ENCODE measurements at places on chromosomes 6 and 20.

GRCh38 chr6:106890447-106890846 lies 84.1 kb downstream of the CD24 start:
- no peak for DNase-seq

DNA sequence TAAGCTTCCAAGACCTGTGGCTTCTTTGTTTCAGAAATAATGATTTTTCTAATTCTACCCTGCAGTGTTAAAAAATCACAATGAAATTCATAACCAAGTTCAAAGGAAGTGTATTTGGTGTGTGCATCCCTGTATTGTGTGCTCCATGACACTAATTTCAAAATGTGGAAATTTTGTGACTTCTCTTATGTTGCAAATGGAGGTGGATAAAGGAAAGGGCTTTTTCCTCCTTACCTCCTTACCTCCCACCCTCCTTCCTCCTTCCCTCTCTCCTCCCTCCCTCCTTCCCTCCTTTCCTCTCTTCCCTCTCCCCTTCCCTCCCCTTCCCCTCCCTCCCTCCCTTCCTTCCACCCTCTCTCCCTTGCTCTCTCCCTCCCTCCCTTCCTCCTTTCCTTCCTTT lies 10.5 kb downstream of the CDH4 start:
- DNase-seq, result no peak

DNA sequence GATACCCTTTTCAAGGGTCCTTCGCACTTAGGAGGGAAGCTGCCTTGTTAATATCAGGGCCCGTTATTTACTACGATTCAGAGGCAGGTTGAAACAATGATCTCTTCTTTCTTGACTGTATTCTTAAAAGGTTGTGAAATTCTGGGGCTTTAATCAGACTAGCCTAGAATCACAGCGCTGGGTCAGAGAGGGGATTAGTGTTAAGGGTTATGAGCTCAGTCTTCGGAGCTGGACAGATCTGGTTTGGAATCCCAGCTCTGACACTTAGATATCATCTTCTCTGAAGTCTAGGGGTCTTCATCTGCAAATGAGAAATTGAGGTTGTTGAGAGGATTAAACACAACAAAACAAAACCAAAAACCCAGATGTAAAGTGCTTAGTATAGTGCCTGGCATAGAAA lies 77.4 kb downstream of the CD83 start:
- DNase-seq, result no peak

- no peak for DNase-seq
Observed at GRCh38 chr6:88135578-88136114, 30.5 kb downstream of the CNR1 start.

DNA sequence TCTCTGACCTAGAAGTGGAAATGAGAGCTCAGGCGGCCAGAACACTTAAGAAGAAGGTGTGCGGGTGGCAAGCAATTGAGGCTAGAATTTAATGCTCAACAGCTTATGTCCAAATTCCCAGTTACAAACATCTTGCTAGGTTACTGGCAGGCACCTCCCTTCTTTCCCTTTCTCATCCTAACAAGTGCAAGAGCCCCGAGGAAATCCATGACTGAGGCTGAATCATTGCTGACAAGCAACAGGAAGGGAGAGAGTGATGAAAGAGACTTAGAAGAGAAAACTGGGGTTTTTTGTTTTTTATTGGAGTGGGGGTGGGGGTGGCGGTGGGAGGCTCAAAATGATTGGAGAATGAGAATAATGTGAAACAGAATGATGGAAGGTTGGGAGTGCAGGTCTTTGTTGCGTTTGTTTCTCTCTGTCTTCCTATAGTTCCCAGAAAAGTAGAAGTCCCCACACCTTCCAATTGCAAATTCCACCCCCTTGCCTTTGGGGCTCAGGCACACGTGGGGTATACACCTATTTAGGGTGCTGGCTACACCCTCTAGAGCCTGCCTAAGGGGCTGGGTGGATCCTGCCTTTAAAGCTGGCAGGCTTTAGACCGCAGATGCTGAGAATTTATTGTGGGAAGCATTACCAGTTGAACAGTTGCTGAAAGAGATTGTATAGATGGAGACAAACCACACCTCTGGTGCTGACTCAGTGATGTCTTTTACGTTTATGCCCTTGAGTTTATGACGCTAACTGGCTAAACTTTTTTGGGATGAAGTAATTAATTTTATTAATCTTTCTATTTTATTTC lies 1.4 kb downstream of the FAM83B start:
- DNase-seq, result no peak

- DNase-seq, result no peak
Observed at GRCh38 chr6:163738304-163738703, 323.8 kb downstream of the QKI start.

DNA sequence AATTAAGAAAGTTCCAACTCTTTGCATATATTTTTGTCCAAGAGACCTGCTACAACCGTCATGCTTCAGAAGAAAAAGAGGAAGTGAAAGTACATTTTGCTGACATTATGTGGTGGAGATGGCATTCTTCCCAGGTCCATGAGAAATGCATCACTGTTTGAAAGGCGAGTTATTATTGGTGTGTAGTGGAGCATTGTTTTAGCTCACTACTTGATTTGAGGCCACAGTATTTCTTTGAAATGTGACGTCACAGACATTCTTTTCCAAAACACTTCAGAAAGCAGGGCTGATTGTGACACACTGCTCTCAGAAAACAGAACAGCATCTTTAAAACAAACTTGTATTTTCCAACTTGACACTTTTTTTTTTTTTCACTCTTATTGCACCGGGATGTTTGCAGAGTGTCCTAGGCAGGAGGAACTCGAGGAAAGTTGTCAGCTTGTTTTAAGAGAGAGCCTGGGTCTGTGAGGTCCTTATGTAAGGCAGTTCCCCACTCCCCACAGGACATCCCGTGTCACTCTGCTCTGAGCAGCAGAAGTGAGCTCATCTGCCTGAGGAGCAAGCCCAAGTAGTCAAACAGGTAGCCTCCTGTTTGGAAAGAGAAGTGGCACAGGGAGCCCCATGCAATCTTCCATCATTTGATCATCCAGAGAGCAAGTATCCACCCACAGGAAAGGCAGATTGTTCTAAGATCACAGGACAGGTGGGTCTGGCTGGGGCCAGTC lies 1.1 kb downstream of the SPTLC3 start:
- no peak for DNase-seq

- DNase-seq, result no peak
Observed at GRCh38 chr20:39453890-39454289, 491.7 kb downstream of the DHX35 start.

DNA sequence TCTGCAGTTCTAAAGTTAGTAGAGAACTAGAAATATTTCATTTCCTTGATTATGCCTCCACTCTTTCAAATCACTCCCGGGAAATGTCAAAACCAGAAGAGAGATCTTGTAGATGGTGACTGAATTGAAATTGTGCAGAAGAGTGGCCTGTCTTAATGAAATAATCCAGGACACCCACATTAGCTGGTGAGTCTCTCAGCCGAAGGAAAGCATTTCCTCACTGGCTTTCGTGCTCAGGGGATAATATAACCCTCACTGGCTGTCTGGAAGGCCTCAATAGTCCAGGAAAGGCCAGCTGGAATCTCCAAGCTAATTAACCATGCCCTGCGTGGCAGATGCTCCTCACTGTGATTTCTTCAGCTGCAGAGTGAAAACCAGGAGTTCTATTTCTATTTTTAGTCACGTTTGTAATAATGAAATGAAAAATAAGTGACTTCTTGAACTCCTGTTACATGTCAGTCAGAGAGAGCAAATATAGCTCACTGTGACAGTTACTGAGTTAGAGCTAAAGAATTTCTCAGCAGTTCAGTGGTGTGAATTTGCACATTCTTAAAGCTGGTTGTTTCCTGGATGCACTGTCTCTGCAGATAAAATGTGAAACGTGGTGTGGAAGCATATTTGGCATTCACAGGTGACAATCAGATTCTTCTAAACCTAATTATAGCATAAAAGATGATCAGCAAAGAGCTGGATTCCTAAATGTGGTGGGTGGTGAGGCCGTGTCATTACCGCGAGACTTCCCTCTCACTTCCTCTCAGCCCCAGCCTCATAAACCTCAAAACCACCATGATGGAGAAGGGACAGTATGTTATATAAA lies 211.7 kb downstream of the LMBRD1 start:
- no peak for DNase-seq

DNA sequence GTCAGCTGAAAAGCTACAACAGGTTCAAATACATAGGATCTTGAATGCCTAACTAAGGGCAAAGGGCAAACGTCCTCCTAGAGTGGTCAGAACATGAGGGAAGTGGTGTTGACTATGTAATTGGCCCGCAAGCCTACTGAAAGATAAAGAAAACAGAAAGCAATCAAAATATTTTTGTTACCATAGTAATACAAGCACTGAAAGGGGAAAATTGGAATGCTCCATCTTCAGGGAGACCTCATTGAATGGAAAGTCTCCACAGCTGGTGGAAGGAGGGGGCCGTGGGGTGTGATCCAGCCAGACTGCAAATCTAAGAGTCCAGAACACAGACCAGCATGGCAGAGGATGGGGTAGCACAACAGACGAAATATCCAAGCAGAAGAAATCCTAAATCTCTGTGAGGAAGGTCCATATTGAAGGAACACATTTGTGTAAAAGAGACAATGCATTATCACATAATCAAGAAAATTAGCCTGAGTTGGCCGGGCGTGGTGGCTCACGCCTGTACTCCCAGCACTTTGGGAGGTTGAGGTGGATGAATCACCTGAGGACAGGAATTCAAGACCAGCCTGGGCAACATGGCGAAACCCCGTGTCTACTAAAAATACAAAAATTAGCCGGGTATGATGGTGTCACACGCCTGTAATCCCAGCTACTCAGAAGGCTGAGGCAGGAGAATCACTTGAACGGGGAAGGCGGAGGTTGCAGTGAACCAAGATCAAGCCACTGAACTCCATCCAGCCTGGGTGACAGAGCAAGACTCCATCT lies 39.5 kb downstream of the MTFR2 start:
- DNase-seq, result no peak

GRCh38 chr6:17431581-17431980 lies 38.2 kb downstream of the CAP2 start:
- no peak for DNase-seq

DNA sequence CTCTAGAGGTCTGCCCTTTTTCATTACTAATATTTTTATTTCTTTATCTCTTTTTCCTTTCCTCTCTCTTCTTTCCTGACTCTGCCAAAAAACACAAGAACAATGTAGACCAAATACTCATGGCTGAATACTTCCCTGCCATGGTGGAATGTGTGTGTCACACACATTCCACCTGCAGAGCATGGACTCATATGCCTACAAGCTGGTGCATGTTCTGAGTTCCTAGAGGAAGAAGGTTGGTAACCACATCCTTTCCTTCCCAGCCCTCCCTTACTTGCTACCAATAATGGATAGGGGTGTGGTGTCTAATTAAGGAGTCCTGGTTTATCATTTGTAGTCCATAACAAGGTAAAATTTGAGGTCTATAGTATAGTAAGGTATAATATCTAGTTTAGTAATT lies 15.2 kb upstream of the CST9L start:
- DNase-seq, result no peak

GRCh38 chr20:37686762-37687477 lies 6.9 kb upstream of the CTNNBL1 start:
- DNase-seq, result no peak

Data from mesothelial cell of epicardium (in vitro differentiated cells).